ENCODE measurements at places on chromosomes 13 and 19. TPM values are rescaled to one million over a fixed set of nuclear protein-coding genes. Genes with fewer than 3 reads are reported as not detected.

CGB1 gene
- total RNA-seq, result not detected

GRCh38 chr13:64767054-64767453 lies 2463.1 kb downstream of the PCDH9 start:
- no peaks in the 10 kb centered on the region for H3K27me3 ChIP-seq
- no peaks in the 10 kb centered on the region for H3K36me3 ChIP-seq
- no peak for DNase-seq
- H3K27ac ChIP-seq, result no peak overlapping the region
- H3K4me3 ChIP-seq, result no peak overlapping the region

GRCh38 chr13:113849981-113850721 lies 13.7 kb downstream of the GAS6 start:
- no peak for DNase-seq
- no peaks in the 10 kb centered on the region for H3K27me3 ChIP-seq
- peaks cover 8% of the 10 kb centered on the region for H3K36me3 ChIP-seq
- H3K27ac ChIP-seq, result no peak overlapping the region
- H3K4me1 ChIP-seq, result peaks cover 38% of the 10 kb centered on the region

CPB2 gene
- total RNA-seq, result not detected

GRCh38 chr19:40533508-40533907 lies 43.2 kb upstream of the SHKBP1 start:
- H3K27me3 ChIP-seq, result no peaks in the 10 kb centered on the region
- peaks cover 18% of the 10 kb centered on the region for H3K4me1 ChIP-seq
- DNase-seq, result no peak
- no peaks in the 10 kb centered on the region for H3K36me3 ChIP-seq
- H3K4me3 ChIP-seq, result no peak overlapping the region

DNA sequence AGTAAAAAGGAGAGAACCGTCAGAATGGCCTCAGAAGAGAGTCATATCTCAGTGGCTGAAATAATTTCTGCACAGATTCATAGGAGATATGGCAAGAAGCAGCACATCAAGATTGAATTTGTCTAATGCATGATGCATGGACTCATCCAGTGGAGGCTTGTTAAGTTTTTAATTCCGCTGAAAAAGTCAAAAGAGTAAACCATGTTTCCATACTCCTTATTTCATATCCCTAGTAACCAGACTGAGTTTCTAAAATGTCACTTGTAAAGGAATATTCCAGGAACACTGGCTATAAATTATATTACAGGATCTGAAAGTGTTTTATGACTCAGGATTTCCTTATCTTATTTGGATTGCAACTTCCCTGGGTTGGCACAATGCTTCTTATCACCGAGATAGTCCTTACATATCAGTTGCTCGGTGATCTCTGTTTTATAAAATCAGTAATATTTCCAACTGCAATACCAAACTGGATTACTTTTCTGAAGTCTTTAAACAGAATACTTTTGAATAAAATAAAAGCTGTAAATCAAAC lies 180.2 kb upstream of the TSC22D1 start:
- no peak overlapping the region for H3K4me3 ChIP-seq
- H3K36me3 ChIP-seq, result no peaks in the 10 kb centered on the region
- no peaks in the 10 kb centered on the region for H3K4me1 ChIP-seq

GRCh38 chr13:43129511-43130110 lies 106.2 kb downstream of the DNAJC15 start:
- no peaks in the 10 kb centered on the region for H3K27me3 ChIP-seq
- no peak overlapping the region for H3K4me3 ChIP-seq
- no peaks in the 10 kb centered on the region for H3K36me3 ChIP-seq
- DNase-seq, result no peak
- H3K4me1 ChIP-seq, result peaks cover 42% of the 10 kb centered on the region

DNA sequence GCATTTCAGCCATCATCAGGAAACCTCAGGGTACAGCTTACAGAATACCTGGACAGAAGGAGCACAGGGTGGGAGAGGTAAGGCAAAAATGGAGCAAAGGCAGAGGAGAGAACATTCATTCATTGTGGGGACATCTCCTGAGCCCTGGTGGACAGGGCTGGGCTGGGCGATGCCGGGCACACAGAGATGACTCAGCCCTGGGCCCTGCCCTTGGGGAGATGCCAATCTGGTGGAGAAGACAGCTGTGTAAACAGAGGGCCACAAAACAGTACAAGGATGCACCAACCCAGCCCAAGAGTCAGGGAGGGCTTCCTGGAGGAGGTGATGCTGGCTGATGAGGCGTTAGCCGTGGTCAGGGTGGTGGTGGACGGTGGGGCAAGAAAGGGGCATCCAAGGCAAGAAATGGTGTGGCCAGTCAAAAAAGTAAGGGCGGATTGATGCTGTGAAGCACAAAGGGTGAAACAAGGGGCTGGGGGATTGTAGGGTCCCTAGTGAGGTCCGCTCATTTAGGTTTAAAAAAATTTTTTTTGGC lies 3.6 kb upstream of the HAS1 start:
- no peak overlapping the region for H3K27ac ChIP-seq
- DNase-seq, result no peak
- peaks cover 79% of the 10 kb centered on the region for H3K27me3 ChIP-seq
- H3K4me3 ChIP-seq, result no peak overlapping the region
